ENCODE measurements at places on chromosomes 6 and 20. TPM values are rescaled to one million over a fixed set of nuclear protein-coding genes. Genes with fewer than 3 reads are reported as not detected.
A peak's percentile ranks its signal among the peaks of the same experiment; 100 is the strongest.

Gene OOEP
- 0.17 TPM for total RNA-seq

Gene RSPH9
- not detected for total RNA-seq

GRCh38 chr6:79570129-79571029 lies 33.1 kb upstream of the LCA5 start:
- peak; percentile 73 for DNase-seq

Gene SLPI
- total RNA-seq = 20.3 TPM

DNA sequence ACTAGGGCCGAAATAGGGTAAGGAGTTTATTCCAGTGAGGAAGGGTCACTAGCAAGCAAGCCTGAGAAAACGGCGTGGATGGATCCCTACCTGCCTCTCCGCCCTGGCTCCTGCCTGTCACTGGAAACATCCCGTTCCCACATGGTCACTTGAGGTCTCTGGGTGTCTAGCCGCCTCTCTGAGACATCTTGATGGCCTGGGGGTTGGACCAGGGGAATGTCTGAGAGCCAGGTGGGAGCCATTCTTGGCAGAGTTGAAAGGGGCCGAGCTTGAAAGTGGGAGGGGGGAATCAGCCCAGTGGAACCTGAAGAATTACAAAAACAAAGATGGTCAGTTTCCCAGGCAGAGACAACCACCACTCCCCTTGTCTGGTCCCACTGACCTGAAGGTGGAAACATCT lies 961 bp downstream of the CCHCR1 start:
- no peak for DNase-seq

DNA sequence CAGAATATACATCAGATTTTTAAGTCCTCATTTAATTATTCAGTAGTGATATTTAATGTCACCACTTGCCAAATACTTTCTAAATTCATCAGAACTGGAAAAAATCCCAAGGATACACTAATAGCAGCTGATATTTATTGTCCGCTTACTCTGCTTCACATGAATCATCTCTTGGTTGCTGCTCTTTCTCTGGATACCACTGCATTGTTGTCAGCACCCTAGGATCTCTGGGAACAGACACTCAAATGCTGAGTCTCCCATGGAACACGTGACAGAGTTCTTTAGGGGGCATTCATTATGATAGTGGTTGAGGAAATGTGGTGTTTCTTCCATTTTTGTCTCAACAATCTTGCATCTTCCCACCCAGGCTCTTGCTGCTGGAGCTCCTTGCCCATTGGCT lies 318.0 kb downstream of the RFPL4B start:
- DNase-seq = no peak

DNA sequence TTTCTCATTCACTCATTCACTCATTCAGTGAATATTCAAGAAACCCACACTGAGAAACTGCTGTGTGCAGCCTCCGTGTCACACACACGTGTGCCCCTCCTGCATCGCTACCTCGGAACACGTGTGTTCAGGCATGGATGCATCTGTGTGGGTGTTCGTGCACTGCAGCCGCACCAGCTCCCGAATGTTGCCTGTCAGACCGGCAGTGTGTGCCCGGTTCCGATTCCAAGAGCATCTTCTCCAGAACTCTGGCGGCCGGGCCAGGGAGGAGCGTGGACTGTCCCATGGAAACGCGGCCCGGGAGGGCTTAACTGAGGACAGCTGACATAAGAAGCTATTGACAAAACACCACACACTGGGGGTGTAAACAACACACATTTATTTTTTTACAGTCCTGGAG lies 216.0 kb downstream of the DLL1 start:
- no peak for DNase-seq

DNA sequence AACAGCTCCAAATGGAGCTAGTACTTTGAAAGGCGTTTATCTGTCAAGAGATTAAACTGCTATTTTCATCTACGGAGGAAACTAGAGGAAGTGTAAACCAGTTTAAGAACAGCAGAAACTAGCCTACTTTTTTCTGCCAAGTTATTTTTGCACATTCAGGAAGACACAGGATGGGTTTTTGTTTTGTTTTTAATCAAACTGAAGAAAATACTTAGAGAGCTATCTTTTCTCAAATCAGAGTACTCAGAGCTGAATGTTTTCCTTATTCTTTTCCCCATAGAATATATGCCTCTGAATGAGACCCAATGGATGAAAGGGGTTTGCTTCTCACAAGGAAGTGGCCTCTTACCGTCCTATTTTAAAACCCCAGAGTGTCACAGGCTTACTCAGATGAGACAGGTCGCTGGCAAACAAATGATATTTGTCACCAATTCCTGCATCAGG lies 538.5 kb downstream of the CD83 start:
- no peak for DNase-seq

Gene GHRH
- not detected for total RNA-seq

DNA sequence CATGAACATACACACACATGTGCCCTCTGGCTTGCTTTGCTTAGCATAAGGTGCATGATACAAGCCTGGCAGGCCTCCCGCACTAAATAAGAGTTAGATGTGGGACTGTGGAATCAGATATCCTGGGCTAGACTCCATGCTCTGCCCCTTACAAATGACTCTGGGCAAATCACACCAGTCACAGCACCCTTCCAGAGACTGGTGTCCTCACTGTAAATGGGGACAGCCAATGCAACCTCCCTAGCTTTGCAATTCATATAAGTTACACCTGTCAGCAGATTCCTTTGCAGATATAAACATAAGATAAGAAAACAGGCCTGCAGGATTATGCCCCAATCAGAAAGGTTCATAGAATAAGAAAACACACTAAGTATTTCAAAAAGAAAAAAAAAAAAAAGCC lies 174.1 kb downstream of the PTPRT start:
- DNase-seq = no peak

Gene CGA
- not detected for total RNA-seq

Gene HLA-A
- total RNA-seq = 217 TPM

DNA sequence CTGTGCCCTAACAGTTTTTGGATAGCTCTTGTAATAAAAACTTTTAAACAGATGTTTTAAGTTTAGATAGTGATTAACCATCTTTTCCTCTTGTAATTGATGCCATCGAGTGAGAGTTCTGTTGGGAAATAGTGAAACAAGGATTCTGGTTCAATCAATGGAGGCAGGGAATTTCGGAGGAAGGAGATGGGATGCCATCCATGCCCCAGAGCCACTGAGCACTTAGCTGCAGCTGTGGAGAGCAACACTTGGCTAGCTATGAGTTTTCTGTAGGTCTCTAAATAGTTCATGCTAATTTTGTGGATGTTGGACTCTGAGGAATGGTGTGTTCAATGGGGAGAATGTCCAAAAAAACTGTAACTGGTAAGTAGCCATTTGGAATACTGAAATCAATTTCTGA lies 16.7 kb downstream of the CBFA2T2 start:
- no peak for DNase-seq

Gene ERVFRD-1
- total RNA-seq = not detected

DNA sequence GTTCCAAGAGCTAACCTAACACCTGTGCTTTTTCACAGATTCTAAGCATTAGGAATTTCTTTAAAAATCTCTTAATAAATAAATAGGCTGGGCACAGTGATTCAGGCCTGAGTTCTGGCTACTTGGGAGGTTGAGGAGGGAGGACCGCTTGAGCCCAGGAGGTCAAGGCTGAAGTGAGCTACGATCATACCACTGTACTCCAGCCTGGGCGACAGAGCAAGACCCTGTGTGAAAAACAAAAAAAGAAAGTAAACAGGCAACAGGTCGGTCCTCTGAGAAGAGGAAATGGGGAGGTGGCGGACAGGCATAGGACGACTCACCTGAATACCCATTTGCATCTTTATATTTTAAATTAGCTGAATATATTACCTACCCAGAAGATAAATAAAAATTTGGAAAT lies 26.5 kb downstream of the GMDS start:
- DNase-seq = no peak

Gene TRIM15
- total RNA-seq = not detected

Gene TRERF1
- total RNA-seq = 4.9 TPM

Gene C2
- total RNA-seq = 0.45 TPM

DNA sequence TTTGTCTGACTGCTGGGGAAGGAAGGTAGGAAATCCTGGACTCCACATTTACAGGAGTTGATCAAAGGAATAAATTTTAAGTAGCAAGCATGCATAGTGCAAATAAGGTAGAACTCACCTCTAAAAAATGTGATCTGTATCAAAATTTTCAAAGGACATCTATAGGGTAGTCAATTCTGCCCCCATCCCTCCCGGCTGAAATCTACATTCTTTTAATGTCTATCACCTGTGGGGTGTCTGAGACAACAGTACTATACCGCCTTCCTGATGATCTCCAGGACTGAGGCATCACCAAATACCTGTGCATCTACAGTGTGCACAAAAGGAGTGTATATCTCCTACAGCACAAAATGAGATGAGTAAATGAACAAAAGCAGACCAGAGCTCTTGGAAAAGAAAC lies 19.9 kb downstream of the CPNE1 start:
- no peak for DNase-seq

DNA sequence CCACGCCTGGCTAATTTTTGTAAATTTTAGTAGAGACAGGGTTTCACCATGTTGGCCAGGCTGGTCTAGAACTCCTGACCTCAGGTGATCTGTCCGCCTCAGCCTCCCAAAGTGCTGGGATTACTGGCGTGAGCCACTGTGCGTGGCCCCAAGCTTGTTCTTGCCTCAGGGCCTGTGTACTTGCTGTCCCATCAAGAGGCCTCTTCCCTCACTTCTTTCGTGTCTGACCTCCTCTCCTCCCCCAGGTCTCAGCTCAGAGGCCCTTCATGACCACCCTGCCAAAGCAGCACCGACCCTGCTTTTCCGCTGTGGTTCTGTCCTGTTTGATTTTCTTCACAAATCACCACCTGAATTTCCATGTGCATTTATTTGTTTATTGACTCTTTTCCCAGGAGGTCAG lies 10.5 kb upstream of the UBE2V1 start:
- no peak for DNase-seq

GRCh38 chr20:17602493-17602892 lies 32.6 kb downstream of the DSTN start:
- no peak for DNase-seq

GRCh38 chr6:10668126-10668917 lies 26.1 kb downstream of the C6orf52 start:
- no peak for DNase-seq

Gene ADAM33
- total RNA-seq = 0.33 TPM

DNA sequence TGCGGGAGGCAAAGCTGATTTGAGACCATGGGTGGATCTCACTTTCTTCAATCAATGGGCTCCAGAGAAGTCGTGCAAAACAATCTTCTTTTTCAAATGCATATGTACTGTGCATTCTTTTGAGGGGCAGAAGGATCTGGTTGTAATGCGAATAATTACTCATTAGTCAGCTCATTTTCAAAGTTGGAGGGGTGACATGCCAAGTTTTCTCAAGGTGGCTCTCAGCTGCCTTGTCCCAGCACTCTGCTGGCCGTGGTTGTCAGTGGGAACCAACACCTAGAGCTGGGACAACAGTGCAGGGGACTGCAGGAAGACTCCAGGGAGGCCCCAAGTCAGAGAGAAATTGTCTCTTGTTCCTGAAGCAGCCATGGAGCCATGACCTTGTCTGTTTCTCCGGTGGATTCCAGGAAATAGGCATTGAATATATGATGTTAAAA lies 25.3 kb downstream of the MYT1 start:
- no peak for DNase-seq

Gene XKR7
- total RNA-seq = not detected

Gene SKIC2
- 46.7 TPM for total RNA-seq

Gene PROKR2
- not detected for total RNA-seq

GRCh38 chr6:42201382-42201781 lies 6.6 kb upstream of the GUCA1B start:
- no peak for DNase-seq

Gene MLN
- total RNA-seq = not detected

GRCh38 chr6:137000825-137001224 lies 43.9 kb downstream of the IL20RA start:
- peak; percentile 27 for DNase-seq

Gene TNFRSF21
- 188 TPM for total RNA-seq

DNA sequence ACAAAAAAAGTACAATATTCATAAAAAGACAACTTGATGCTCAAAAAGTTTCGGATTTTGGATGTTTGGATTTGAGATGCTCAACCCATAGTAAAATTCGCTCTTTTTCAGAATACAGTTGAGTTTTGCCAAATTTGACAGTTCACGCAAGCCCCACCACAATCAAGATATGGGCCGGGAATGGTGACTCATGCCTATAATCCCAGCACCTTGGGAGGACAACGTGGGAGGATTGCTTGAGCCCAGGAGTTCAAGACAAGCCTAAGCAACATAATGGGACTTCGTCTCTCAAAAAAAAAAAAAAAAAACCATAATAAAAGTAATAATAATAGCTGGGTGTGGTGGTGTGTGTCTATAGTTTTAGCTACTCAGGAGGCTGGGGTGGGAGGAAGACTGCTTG lies 51.3 kb downstream of the PHF20 start:
- no peak for DNase-seq

Gene CD93
- total RNA-seq = not detected

- no peak for DNase-seq
Observed at GRCh38 chr6:80170433-80170832, 64.0 kb downstream of the BCKDHB start.

Gene GLP1R
- total RNA-seq = under 0.01 TPM

GRCh38 chr20:50481741-50482140 lies 28.4 kb upstream of the PTPN1 start:
- DNase-seq = no peak

GRCh38 chr20:41587523-41587922 lies 30.7 kb downstream of the CHD6 start:
- no peak for DNase-seq

Gene CRISP3
- total RNA-seq = not detected

DNA sequence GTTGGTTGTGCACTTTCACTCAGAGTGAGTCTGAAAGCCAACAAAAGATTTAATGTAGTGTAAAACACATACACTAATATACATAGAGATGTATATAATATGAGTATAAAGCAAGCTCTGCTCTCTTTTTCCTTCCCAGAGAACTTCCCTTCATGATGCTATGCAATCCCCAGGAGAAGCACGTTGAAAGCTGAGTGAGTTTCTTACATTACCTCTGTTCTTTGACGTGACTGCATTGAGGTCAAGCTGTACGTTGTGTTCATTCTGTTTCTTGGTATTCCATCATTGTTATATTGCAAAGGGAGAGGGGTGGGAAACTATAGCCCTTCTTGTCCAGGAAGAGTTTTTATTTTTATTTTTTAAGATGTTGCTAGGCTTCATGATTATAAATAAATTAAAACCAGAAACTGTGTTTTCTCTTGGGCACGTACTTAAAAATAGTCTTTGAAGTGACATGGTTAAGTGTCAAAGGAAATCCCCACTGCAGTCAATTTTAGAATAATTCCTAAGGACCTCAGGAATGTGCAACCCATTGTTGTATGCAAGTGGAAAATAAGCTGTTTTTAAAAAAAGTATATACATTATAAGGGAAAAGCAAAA lies 651.0 kb downstream of the CD109 start:
- DNase-seq = no peak

GRCh38 chr6:106546261-106546690 lies 83.0 kb downstream of the RTN4IP1 start:
- peak; percentile 63 for DNase-seq

Gene LY6G5C
- not detected for total RNA-seq

- DNase-seq = no peak
Observed at GRCh38 chr6:107972413-107973096, 14.5 kb upstream of the SEC63 start.

All from mammary epithelial cell (primary cell).